Germinal center (tissue), 1 donor: ENCODE measurements at places on chromosomes 11 and 22.

DNA sequence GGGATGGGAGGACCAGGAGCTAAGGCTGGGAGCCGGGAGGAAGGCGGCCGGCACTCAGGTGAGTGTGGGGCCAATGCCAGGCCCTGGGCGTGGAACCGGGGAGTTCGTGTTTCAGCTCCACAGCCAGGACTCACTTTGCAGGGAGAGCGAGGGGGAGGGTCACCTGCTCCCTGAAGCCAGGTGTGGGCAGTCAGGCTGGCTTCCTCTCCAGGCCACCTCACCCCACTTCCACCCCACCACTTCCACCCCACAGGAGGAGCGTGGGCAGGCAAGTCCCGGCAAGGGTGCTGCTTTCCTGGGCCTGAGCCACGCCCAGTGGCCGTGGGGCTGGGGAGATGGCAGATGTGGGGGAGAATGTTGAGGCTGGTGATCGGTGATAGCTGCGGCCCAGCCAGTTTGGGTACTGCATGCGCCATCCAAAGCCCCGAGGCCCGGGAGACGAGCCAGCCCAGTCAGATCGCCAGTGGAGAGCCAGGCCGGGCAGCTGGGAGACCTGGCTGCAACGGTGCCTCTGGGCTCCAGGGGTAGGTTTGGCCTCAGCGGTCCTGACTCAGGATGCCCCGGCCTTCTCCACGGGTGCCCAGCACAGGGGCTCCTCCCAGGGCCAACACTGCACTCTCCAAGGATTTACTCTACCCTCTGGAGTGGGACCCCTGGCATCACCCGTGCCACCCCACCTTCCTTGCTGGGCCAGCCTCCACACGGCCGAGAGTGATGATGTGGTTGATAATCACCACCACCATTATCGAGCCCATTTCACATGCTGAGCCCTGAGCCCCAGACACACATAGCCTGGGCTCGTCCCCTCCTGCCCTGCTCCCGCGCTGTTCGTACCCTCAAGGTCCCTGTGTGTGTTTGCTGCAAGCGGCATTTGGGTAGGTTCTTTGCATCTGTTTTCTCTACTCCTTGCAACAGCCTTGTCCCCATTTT is 93.8 kb downstream of the WNT7B start:
- DNase-seq, result no peak

DNA sequence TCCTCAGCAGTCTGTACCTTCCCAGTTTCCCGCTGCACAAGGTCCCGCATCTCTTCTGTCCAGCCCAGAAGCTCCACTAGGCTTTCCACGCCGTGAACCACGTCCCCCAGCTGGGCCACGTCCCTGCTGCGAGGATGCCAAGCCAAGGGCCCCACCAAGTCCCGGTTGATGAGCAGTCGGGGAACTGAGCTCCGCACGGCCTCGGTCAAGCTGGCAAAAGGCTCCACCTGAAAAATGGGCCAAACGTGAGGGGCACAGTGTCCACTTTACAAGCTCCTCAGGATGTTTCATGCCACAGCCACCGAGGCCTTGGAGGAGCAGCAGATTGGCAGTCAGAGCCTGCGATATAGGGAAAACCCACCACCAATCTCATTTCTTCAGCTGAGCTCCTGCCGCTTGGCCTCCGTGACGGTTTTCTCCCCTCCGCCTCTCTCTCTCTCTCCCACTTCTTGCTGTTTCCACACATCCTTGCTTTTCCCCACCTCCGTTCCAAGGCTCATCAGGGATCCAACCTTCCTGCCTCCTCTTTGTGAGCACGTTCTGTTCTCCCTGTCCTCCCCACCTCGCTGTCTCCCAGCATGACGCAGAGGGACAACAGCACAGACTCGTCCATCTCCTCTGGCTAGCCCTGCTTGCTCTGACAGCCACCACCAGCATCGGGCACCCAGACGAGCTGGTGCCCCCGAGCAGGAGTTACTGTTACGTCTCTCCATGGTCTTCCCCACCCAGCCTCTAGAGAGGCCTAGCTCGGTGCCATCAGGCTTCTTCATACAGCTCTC is 11.5 kb downstream of the RIC8A start:
- DNase-seq, result no peak

- no peak for DNase-seq
Measured at GRCh38 chr22:36795633-36796032, 19.7 kb upstream of the IFT27 start.

DNA sequence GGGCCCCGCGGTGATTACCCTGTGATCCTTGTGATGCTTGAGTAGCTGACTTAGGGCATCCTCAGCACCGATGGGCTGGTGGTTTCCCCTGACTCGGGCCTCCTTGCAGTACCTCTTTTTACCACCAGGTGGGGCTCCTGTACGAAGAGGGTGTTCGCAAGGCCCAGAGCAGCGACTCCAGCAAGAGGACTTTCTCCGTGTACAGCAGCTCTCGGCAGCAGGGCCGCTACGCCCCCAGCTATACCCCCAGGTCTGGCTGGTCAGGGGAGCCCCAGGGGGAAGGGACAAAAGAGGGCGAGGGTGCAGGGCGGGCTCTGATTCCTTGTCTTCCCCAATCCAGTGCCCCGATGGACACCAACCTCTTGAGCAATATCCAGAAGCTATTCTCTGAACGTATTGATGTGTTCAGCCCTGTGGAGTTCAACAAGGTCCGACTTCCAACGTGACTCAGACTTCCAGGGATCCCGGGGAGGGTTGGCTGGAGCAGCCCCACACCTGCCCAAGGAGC is 1.3 kb upstream of the TM7SF2 start:
- peak; percentile 88 for DNase-seq

GRCh38 chr11:130312046-130312445 is 2.7 kb downstream of the ZBTB44 start:
- no peak for DNase-seq

- no peak for DNase-seq
Measured at GRCh38 chr22:39656495-39657490, 86.2 kb downstream of the CACNA1I start.

DNA sequence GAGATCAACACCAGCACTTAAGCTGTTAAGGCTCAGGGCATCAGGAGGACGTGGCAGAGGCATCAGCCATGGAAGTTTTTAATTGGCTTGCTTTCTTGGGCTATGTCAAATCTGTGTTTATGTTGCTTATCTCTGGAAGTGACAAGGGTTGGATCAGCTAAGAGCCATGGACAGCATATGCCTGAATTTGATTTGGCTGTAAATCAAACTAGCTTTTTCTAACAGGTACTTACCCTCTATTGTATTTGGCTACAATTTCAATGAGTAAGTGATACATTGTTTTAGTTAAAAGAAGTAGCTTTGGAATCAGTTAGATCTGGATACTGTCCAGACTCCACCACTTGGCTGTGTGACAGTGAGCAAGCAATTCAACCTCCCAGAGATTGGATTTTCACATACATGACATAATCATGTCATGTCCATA is 936.6 kb downstream of the OPCML start:
- no peak for DNase-seq

DNA sequence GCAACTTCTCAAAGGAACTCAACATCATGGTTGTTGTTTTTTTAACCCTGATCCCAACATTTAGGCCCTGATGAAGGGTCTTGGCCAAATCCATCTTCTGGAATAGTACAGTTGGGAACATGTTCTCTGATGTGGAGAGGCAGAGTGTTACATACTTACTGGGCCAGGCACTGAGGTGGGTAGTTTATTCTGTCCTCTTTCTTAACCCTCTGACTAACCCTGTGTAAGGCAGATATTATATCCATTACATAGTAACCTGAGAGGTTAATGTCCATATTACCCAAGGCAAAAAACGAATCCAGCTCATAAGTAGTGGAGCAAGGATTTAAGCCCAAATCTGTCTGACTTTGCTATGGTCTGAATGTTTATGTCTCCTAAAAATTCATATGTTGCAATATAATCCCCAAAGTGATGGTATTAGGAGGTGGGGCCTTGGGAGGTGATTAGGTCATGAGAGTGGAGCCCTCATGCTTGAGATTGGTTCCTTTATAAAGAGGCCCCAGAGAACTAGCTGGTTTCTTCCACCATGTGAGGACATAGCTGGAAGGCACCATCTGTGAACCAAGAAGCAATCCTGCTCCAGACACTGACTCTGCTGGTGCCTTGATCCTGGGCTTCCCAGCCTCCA is 16.3 kb downstream of the PPFIBP2 start:
- no peak for DNase-seq
